ENCODE measurements at places on chromosomes 6 and 20.

- DNase-seq = no peak
Measured at GRCh38 chr6:166697113-166697512, 70.1 kb upstream of the RPS6KA2 start.

DNA sequence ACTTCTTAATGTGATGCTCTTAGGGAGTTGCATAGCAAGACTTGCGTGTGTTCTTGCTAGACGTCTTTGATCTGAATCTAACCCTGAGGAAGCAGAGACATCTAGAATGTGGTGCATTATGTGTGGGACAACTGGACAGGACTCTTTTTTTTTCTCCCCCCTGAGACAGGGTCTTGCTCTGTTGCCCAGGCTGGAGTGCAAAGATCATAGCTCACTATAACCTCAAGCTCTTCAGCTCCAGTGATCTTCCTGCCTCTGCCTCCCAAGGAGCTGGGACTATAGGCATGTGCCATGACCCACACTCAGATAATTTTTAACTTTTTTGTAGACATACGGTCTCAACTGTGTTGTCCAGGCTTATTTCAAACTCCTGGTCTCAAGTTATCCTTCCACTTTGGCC, 34.0 kb downstream of the PCMT1 start:
- no peak for DNase-seq

- DNase-seq = no peak
Measured at GRCh38 chr6:167298127-167298526, 7.0 kb downstream of the UNC93A start.

DNA sequence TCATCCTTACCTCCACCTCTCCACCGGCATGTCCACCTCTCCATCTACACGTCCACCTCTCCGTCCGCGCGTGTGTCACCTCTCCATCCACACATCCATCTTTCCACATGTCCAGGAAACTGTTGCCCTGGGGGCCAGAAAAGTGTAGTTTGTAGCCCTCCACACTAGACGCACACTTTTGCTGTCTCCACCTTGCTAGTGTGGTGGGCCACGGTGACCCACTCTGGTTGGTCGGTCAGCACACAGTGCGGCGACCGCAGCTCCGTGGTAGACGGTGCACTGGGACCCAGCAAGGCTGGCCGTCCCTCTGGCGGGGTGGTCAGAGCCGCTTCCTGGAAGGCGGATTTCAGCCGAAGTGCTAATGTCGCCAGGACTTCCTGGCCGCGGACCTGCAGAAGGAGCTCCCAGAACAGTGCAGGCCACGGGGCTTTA, 268.6 kb downstream of the DLL1 start:
- DNase-seq = no peak

- peak; percentile 4 for DNase-seq
Measured at GRCh38 chr20:53642196-53643030, 48.8 kb upstream of the ZNF217 start.

- no peak for DNase-seq
Measured at GRCh38 chr20:24437196-24438082, 32.0 kb upstream of the SYNDIG1 start.

DNA sequence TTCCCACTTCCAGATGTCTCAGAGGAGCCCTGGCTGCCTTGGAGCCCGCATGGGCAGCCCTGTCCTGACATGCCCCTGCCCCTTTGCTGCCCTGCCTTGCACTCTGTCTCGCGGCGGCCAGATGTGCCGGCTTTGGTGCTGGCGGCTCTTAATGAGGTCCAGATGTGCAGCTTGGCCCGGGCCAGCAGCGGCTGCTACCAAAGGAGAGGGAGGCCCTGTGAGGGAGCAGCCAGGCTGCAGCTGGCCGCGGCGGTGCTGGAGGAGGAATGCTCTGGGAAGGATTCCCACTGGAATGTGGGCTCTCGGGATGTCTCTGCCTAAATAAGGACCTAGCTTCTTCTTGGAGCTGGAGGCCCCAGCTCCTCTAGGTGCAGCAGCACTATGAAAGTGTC, 72.4 kb downstream of the FGD2 start:
- DNase-seq = no peak

DNA sequence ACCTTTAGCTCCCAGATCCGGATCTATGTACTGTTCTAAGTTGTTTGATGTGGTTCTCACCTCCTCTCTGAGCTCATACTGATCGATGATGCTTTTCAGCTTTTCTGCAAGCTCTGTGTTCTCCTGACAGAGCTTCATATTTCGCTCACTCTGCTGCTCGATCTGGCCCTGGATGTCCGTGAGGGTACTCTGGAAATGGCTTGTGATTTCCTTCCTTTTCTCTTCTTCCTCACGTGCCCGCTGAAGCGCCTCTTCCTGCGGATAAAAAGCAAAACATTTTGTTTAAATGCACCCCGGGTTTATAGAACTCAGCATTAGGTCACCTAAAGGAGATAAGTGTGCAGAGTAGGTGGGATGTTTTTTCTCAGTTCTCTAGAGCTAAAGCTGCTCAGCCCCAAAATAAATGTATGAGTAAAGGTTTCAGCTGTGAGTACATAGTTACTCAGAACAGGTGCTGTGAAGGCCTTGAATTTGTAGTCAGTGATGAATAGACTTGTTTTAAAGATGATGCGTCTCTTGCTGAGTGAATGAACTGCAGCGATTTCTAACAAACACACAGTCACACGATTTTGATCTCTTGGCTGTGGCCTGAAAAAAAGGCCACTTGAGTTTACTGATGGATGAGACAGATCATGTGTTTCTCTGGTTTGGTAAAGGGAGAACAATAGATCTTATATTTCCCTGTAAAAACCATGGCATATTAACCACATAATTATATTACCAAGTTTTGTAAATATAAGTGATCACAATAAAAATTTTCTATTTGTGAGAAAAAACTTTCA, 29.1 kb downstream of the TXLNB start:
- DNase-seq = peak; percentile 54
